Muscle of leg (tissue), 16 donors: ENCODE measurements at places on chromosomes 13 and 19. TPM values are rescaled to one million over a fixed set of nuclear protein-coding genes. Genes with fewer than 3 reads are reported as not detected.

The SIGLEC10 gene
- 1.6 TPM for polyA plus RNA-seq

DNA sequence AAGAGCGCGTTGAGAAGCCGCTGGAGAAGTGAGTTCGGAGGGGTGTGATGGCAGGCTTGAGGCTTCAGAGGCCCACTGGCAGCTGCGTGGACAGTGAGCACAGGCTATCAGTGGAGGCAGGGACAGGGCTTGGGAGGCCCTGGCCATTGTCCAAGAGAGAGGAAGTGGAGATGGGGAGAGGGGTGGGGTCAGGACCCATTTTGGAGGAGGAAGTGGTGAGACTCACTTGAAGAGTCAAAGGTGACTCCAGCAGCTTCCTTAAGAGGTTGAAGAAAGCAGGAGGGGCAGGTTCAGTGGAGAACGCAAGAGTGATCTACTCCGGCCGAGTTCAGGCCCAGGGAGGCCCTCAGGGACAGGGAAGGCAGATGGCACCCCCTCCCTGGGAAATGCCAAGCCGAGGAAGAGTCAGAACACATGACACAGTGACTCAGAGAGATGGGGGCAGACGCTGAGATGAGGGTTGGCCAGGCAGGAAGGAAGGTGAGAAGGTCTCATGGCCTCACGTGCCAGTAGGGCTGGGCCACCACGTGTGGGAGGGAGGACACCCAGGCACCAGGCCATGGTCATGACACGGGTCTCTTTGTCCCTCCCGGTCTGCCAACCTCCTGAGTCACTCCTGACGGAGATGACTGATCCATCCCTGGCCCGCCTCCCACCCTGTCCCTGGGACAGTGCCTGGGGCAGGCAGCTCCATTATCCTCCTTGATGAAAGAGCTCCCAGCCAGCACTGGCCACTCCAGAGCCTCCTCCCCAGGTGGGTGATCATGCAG is 10.1 kb upstream of the CD22 start:
- peak; percentile 23 for DNase-seq

DNA sequence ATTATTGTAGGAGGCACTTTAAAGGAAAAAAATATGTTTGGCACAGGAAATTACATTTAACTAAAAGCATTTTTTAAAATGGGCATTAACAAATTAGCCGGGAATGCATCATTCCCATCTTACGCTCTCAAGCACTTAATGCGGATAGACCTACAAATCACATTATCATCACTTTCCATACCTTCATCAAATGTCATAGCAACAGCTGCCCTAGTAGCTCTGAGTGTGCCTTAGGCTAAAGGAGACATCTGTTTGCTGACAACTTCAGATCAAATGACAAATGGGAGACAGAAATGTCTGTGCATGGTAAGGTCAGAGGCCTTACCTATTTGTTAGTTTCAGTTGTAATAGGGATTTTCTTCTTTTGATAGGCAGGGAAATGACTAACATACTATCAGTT is 773.2 kb upstream of the SLC10A2 start:
- no peak for DNase-seq

- peak; percentile 91 for DNase-seq
Measured at GRCh38 chr19:49133621-49134454, 14.5 kb downstream of the PPFIA3 start.

GRCh38 chr13:89455741-89456140 is 1784.6 kb downstream of the SLITRK5 start:
- no peak for DNase-seq

GRCh38 chr19:29320086-29320485 is 107.1 kb upstream of the UQCRFS1 start:
- no peak for DNase-seq

GRCh38 chr13:105513448-105513847 is 1022.0 kb downstream of the EFNB2 start:
- no peak for DNase-seq
